ENCODE measurements at places on chromosomes 16 and 17.

GRCh38 chr16:85077039-85077438 is 35.2 kb downstream of the CIBAR2 start:
- no peak for DNase-seq

GRCh38 chr17:49630113-49630900 is 47.6 kb downstream of the SPOP start:
- no peak for DNase-seq

DNA sequence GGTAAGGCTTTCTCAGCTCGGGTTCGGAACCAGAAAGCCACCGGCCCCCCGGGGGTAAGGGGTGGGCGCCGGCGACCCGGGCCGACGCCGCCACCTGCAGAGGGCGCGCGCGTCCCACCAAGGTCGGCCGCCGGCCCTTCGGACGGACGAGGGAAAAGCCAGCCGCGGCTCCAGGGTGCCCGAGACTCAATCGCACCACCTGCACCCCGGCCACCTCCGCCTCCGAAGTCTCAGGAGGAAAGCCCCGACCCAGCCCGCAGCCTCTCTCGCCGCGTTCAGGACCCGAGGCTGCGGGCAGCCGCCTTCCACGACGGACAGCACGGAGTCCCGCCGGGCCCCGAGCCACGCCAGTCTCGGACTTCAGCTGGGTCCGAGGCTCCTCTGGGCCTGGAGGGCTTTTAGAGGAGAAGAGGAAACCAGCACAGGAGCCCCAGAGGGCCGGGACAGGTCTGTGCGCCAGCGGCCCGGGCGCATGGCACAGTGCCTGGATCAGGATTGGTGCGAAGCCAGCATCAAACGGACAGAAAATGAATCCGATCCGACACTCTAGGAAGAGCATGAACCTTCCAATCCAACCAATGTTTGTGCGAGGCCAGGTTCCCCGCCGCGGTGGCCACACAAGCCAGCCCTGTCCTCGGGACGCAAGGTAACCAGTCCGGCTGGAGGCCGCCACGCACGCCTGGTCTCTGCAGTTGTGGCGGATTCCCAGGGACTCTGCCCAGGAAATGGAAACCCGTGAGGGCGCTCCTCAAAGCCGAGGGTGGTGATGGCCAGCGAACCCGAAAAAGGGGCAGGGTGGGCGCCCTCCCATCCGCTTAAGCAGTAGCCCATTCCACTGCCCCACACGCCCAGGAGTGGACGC is 6.7 kb downstream of the CBX8 start:
- DNase-seq: no peak

DNA sequence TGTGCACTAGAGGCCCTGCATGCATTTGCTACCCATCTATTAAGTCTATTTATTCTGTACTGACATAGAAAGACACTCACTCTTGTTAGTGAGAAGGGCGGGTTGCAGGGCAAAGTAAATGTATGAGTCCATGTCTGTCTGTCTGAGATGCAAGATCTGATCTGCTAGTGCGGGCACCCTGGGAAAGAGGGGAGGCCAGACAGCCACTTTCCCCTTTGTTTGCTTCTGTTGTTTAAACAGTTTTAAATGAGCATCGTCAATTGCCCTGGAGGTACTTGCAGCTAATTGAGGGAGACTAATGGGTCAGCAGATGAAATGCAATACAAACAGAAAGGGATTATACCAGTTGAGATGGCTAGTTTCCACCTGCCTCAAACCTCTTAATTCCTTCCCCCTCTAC is 24.9 kb downstream of the SCNN1G start:
- DNase-seq: no peak

GRCh38 chr17:72487731-72488494 is 367.1 kb downstream of the SOX9 start:
- no peak for DNase-seq

DNA sequence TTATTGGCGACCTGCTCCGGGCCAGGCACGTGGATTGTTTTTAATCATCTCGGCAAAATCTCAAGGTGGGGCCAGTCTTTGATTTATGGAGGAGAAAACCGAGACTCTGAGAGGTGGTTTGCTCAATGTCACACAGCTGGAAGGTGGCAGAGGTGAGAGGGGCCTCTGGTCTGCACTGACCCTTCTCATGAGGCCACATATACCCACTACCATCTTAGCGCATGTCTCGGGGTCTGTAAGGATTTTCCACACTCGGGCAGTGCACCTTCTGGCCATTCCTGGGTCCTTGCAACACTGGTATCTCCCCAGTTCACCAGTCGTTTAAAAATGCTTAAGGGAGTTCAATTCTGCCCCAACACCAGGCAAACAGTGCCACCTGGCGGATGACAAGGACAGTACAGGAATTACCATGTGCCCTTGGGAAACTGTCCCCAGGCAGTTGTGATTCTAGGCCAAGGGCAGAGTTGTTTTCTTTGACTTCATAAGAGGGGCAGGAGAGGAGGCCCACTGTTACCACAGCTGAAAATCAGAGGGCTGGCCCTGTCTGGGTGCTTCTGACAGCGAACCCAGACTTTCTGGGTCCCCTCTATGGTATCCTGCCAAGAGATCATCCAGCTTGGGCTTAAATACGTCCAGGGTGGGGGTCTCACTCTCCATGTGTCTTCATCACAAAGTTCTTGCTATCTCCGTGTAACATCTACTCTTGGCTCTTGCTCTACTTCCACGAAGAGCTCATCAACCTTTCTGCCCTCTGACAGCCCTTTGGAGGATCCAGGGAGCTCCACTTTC is 39.4 kb upstream of the RAI1 start:
- peak; percentile 52 for DNase-seq

GRCh38 chr16:73482310-73482709 is 434.4 kb upstream of the ZFHX3 start:
- DNase-seq: no peak

All from Panc1 (cell line).